ENCODE measurements at places on chromosomes 5 and 9.

- no peak for DNase-seq
These were observed 284.0 kb downstream of the DRD1 start for GRCh38 chr5:175159956-175160355.

DNA sequence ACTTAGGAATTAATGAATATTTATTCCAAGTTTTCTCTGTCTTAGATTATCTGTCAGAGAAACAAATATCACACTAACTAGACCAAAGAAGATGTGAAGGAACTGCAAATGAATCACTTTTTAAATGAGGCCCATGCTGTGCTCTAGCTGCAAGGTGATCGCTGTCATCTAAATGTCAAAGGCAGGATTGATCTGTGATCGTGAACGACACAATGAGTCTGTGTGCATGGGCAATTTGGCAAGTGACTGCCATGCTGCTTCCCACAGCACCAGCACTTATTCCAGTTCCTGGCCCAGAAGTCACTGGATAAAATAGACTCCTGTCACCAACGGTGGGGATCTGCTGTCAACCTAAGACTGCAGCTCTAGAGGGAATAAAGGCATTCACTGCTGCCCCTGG, 141.2 kb downstream of the TRIM36 start:
- no peak for DNase-seq

DNA sequence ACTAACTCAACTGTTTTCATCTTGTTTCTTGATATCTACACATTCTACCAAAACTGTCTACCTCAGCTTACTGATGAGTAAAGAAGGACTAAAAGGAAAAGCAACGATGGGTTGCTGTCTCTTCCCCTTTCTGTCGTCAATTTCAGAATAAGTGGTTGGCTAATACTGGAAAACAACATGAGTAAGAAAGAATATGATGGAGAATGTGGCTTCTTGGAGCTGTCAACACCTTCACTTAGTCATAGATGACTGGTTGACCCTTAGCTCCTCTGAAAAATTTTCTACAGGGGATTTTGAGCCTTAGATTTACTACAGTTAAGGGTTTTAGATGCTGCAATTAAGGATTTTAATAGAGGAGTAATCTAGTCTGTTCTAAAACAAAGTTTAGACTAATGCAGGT, 797.9 kb downstream of the TLE4 start:
- DNase-seq = no peak

- peak; percentile 66 for DNase-seq
These were observed 30.6 kb upstream of the MATR3 start for GRCh38 chr5:139262742-139263445.

GRCh38 chr5:143801252-143801939, 10.6 kb upstream of the HMHB1 start:
- no peak for DNase-seq
